ENCODE measurements at places on chromosomes 13 and 19. TPM values are rescaled to one million over a fixed set of nuclear protein-coding genes. Genes with fewer than 3 reads are reported as not detected.

The ZNF45 gene
- total RNA-seq, result 8.0 TPM

The FUT1 gene
- 6.4 TPM for total RNA-seq

The TNPO2 gene
- 60.2 TPM for total RNA-seq

The TTYH1 gene
- not detected for total RNA-seq

The SULT2B1 gene
- total RNA-seq, result 0.19 TPM

The CEBPG gene
- 22.5 TPM for total RNA-seq

The TMEM59L gene
- 1.6 TPM for total RNA-seq
